ENCODE measurements at places on chromosomes 3 and 15.

GRCh38 chr15:40190591-40190990, 29.7 kb downstream of the BUB1B start:
- no peak for DNase-seq

GRCh38 chr15:77781946-77782240, 149.2 kb upstream of the LINGO1 start:
- no peak for DNase-seq

GRCh38 chr3:187958432-187959003, 195.4 kb upstream of the LPP start:
- DNase-seq = no peak

- DNase-seq = no peak
These were observed 275.5 kb downstream of the GAP43 start for GRCh38 chr3:115898656-115899410.

- no peak for DNase-seq
These were observed 47.1 kb downstream of the HRH1 start for GRCh38 chr3:11201251-11202019.

- DNase-seq = no peak
These were observed 166.0 kb upstream of the LPP start for GRCh38 chr3:187987924-187988323.

DNA sequence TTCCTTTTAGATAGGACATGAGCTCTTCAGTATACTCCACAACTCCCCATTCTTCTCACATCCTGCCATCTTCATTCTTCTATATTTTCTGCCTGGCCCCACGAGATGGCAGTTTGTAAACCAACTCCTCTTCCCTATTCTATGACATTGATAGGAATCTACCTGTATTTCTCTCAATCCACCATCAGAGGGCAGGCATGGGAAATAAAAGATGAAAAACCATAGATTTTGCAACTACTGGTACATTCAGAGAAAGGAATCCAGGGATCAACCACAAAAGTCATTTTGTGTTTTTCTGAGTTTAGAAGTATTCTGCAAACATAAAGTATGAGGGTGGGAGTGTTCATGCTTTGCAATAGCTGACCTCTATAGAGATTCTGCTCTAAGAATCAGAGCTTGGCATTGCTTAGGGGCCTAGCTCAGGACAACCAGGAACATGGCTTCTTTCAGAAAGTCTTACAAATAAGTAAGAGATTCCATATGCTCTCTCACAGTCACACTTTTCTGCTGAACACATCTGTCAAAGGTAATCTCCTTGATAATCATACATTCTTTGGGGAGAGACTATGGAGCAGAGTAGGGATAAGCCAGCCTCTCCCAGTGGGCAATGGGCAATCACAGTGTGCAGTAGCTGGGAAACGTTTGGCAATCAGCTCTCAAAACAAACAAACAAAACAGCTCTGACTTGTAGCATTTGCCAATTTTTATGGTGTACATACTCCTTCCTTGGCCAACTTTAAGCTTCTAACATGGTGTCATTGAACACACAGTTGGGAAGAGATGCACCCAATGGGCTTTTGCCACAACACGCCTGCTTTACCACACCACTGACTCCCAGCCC, 43.1 kb upstream of the SLC25A36 start:
- DNase-seq = peak; percentile 49

GRCh38 chr15:89555768-89556167, 19.5 kb upstream of the TICRR start:
- no peak for DNase-seq

- DNase-seq = no peak
These were observed 121.2 kb upstream of the NAALADL2 start for GRCh38 chr3:174737966-174738365.

Data from NCI-H774 (cell line).